Stimulated activated CD8-positive, alpha-beta memory T cell treated with anti-CD3 and anti-CD28 coated beads, Interleukin-12 subunit alpha, Interleukin-12 subunit beta, amount 100 ng/mL, for 1 hour (primary cell): ENCODE measurements at places on chromosomes 2 and 18.

GRCh38 chr2:37851828-37852584 is 73.1 kb upstream of the RMDN2 start:
- no peak for DNase-seq

DNA sequence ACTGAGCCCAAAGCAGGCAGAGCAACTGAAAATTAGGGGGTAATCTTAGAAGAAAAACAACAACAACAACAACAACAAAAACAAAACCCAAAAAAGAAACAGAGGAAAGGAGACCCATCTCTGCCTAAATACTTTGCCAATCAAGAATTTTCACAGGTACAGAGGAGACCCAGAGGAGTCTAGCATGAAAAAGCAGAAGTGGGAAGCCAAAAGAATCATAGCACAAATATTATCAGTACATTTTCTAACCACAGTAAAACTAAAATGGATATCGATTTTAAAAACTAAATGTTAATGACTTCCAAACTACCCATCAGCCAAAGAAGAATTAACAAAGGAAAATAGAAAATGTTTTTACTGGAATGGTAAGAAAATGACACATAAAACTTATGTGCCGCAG is 148.1 kb downstream of the BAZ2B start:
- DNase-seq, result no peak

DNA sequence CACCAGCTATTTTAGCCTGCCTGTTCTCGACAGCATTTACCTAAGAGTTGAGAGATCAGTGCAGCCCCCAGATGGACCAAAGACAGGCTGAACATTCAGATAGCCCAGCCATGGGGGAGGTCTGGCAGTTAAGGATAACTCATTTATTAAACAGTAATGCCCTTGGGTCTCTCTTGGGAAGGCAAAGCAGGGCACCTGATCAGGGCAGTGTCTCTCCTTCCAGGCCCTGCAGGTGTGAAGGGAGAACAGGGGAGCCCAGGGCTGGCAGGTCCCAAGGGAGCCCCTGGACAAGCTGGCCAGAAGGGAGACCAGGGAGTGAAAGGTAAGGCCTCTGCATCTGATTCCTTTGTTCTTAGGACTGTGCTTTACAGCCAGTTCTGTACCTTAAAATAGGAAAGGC is 49.6 kb downstream of the MARCO start:
- no peak for DNase-seq

- no peak for DNase-seq
Measured at GRCh38 chr2:210167227-210167626, 4.0 kb downstream of the KANSL1L start.

- no peak for DNase-seq
Measured at GRCh38 chr18:69757733-69758132, 189.9 kb downstream of the CD226 start.

GRCh38 chr2:72117029-72117428 is 30.6 kb downstream of the CYP26B1 start:
- DNase-seq, result no peak

DNA sequence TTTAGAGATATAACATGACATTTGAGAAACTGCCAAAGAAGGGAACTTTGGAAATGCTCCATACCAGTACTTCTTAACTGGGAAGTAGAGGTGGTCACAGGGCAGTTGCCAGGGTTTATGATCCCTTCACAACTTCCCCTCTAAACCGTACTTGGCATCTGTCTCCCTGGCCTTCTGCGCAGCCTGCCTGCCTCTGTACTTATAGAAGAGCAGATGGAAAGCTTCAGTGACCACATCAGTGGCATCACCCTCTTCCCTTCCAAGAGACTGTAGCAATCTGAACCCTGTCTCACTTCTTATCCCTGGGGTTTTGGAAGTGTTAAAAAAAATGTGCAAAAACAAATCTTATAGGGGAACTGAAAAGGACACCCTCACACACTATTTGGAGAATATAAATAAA is 64.1 kb downstream of the EIF2AK3 start:
- DNase-seq, result no peak

GRCh38 chr2:181977661-181978350 is 7.8 kb upstream of the PPP1R1C start:
- DNase-seq, result no peak

DNA sequence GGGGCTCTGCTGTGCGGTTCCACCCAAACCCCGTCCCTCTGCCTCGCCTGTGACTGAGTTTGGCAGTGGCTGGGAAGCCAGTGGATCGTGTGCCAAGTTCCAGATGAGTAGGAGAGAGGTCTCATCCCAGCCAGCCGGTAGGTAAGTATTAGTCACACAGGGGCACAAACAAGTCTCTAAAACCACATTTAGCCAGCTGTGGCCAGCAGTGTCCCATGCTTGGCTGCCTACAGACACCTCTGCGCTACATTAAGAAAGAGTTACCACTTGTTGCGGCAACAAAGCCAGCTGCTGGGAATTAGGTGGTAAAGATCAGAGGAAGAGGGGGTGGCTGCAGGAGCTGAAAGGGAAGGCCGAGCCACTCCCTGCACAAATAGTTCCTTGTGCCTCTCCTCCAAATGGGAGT is 81.2 kb downstream of the GATA6 start:
- no peak for DNase-seq

- no peak for DNase-seq
Measured at GRCh38 chr2:238285653-238286082, 2.7 kb downstream of the PER2 start.

DNA sequence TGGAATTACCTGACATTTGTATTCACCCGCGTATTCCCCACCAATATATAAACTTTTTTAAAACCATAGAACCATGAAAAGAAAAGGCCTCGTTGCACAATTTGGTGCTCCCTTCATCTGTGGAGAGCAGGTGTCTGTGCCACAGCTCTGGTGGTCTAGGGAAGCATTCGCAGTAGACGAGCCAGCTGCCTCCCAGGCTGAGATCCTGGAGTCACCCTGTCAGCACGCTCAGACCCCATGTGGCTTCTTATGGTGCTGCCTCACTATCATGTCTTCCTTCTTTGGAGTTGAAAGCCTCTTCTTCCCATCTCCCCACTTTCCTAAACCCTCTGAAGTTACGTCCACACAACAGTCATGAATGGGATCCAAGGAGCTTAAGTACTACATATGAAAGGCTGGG is 38.4 kb upstream of the ACKR3 start:
- no peak for DNase-seq

- no peak for DNase-seq
Measured at GRCh38 chr18:55001394-55002024, 42.2 kb upstream of the CCDC68 start.

GRCh38 chr2:2466534-2466933 is 135.5 kb upstream of the MYT1L start:
- DNase-seq, result no peak

GRCh38 chr2:172409042-172409441 is 18.3 kb upstream of the ITGA6 start:
- DNase-seq, result no peak

DNA sequence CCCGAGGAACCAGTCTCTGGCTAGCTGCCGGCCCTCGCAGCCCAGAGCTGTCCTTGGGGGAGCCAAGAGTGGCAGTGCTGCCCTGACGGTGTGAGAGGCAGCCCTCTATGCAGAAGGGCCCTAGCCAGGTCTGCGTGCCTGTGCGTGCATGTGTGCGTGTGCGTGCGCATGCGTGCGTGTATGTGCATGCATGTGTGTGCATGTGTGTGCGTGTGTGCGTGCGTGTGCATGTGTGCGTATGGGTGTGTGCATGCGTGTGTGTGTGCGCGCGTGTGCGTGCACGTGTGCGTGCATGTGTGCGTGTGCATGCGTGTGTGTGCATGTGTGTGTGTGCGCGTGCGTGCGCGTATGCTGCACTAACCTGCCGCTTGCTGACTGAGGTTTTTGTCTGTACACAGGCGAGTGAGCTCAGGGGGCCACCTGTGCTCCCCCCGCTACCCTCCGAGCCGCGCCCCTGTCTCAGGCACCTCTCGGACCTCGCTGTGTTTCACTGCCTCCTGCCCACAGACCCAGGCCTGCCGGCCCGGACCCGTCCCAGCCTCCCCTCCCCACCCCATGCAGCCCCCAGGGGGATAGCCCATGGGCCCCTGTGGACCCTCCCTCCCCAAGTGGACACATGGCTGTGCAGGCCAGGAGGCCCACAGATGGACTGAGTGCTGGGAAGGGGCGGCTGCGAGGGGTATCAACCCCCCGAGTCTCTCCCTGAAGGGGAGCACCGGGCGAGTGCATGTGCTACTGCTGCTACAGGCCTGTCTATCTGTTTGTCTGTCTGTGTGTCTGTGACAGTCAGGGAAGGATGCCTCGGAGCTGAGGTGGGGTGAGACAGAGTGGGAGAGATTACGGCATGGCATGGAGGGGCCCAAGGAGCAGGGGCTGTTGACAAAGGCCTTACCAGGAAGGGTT is 31.3 kb downstream of the SPEG start:
- no peak for DNase-seq

- DNase-seq, result no peak
Measured at GRCh38 chr18:79453816-79454735, 58.3 kb downstream of the NFATC1 start.

DNA sequence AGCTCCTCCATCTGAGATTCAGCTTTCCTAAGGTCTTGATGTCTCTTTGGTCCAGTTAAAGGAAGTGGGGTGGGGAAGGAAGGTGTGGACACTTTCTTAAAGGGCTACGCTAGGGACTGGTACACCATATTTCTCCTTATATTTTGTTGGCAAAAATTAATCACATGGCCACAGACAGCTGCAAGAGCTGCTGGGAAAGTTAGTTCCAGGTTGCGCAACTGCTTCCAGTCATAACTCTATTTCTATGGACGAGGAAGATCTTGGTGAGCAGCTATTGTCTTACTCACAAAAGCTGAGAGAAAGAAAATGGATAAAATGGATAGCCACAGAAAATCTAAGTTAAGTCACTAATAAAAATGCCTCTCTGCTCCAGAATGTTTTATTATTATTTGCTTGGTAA is 60.7 kb upstream of the PPM1B start:
- no peak for DNase-seq

DNA sequence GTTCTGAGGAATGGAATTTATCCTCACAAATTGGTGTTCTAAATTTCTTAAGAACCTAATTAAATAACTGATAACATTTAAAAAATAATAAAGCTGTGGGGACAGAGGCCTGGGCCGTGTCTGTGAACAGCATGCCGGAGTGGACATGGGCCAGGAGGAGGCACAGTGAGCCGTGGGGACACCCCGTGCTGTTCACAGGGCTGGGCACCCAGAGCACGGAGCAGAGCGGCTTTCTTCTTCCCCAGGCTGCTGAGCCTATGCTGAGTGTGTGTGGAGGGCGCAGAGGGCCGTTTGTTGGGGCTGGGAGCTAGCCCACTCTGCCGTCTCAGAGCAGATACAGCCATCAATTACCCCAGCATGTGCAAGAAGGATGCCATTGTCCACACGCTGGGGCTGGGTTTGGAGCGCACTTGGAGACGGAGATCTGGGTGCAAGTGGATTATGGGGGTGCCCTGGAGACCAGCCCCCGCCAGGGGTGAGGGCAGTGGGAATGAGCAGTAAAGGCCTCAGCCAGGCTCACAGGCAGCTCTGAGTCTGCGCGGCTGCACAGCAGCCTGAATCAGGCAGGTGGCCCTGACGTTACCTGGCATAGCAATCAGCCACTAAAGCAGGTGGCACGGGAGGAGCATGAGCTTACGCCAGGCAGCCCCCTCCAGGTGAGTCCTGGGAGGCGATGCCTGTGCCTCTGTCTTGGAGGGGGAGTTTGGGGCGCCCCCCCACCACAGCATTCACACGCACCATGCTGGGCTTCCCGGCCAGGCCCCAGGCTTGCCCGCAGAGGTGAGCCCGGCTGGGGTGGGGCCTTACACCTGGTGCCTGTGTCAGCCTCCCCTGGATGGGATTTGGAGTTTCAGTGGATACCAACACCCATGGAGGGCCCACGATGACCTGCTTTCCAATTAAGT is 52.1 kb upstream of the SLC66A3 start:
- no peak for DNase-seq

GRCh38 chr2:159908623-159909022 is 110.6 kb upstream of the CD302 start:
- no peak for DNase-seq

DNA sequence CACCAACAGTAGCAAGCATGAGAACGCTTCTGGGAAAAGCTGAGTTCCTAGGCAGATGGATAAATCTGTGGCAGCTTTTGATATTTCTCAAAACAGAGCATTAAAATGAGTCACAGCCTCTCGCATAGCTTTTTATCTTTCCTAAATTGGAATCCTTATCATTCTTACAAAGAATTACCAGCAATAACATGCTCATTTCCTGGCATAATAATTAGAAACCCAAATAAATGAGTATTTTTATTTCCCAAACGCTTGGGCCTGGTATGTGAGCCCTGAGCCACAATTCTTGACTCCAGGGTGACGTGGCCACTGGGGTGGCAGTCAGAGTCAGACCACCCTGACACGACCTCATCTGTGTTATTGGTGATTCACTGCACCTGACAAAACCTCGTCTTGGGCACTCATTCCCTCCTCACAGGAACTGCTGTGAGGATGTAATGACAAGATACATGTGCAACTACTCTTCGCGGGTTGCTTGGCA is 210.7 kb downstream of the ARL4C start:
- no peak for DNase-seq

GRCh38 chr2:192250961-192251360 is 56.2 kb upstream of the TMEFF2 start:
- DNase-seq, result no peak

DNA sequence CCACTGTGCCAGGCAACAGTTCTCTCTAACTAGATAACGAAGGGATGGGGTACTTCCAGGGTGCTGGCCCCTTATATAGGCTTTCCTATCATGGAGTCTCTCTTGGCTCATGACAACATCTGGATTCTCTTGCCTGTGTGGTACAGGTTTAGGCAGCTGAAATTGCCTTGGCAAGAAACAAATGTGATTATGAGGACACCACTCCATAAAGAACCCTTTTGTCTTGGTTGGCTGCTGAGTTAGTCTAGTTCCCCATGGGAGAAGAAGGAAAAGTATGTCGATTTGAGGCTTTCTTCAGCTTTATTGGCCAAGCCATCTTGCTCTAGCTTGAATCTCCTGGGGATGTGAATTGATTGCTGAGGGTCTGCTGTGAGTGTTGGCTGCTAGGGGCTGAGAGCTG is 76.3 kb upstream of the ZCCHC2 start:
- DNase-seq, result no peak

GRCh38 chr2:121348128-121348740 is 63.2 kb upstream of the TFCP2L1 start:
- no peak for DNase-seq

GRCh38 chr2:127853671-127854070 is 4.3 kb downstream of the POLR2D start:
- no peak for DNase-seq

GRCh38 chr2:197241153-197241552 is 69.4 kb downstream of the ANKRD44 start:
- DNase-seq, result no peak

- DNase-seq, result no peak
Measured at GRCh38 chr2:231688719-231689118, 19.6 kb upstream of the PTMA start.

- no peak for DNase-seq
Measured at GRCh38 chr2:157337978-157338377, 12.4 kb upstream of the ERMN start.

GRCh38 chr2:106789185-106789584 is 96.8 kb downstream of the ST6GAL2 start:
- DNase-seq, result no peak

- DNase-seq, result no peak
Measured at GRCh38 chr2:171407030-171407675, 26.6 kb downstream of the METTL8 start.
